Mucosa of descending colon (tissue), 3 donors: ENCODE measurements at places on chromosomes 16 and 17.

GRCh38 chr16:70725912-70726828, 40.3 kb upstream of the MTSS2 start:
- DNase-seq, result peak; percentile 48

DNA sequence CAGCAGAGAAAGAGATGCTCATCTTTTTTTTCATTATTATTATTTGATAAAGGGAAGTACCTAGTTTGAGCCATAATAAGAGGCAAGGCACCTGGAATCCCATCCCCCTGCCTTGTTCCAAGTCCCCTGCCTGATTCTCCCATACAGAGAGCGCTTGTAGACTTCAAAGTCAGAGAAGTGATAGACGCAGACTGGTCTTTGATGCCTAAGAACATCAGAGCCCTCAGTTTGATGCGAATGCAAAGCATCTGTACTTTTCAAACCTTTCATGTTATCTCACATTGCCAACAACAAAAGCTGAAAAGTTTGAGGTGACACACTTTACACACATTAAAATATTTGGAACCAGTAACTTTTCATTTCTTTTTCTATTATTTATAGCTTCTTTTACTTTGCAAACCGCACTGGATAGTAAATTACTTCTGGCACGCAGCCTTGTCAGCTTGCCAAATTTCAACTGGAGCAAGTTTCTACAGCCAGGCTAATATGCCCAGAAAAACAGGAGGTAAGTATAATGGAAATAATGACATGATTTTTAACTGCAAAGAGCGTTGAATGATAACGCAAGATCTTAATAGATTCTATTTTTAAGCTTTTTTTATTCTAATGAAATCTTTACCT, 5.9 kb upstream of the UTP6 start:
- no peak for DNase-seq

- DNase-seq, result no peak
Observed at GRCh38 chr17:64537488-64537887, 30.7 kb downstream of the CEP95 start.

GRCh38 chr16:4006397-4006999, 109.7 kb downstream of the ADCY9 start:
- peak; percentile 76 for DNase-seq
